ENCODE measurements at places on chromosomes 11 and 22. TPM values are rescaled to one million over a fixed set of nuclear protein-coding genes. Genes with fewer than 3 reads are reported as not detected.

Gene AASDHPPT
- 42.7 TPM for total RNA-seq

Gene ZBED4
- 6.6 TPM for total RNA-seq

Gene OR6T1
- total RNA-seq = not detected

GRCh38 chr11:96169250-96169649 lies 173.7 kb downstream of the MAML2 start:
- H3K27ac ChIP-seq = peak overlapping the region; percentile 49
- H3K27me3 ChIP-seq = no peaks in the 10 kb centered on the region
- no peak for DNase-seq
- no peaks in the 10 kb centered on the region for H3K36me3 ChIP-seq
- H3K4me3 ChIP-seq = no peak overlapping the region

GRCh38 chr22:39574779-39575551 lies 4.4 kb downstream of the CACNA1I start:
- DNase-seq = no peak
- H3K4me1 ChIP-seq = no peaks in the 10 kb centered on the region
- H3K27ac ChIP-seq = no peak overlapping the region
- H3K27me3 ChIP-seq = no peaks in the 10 kb centered on the region

- no peak for DNase-seq
- no peaks in the 10 kb centered on the region for H3K36me3 ChIP-seq
- H3K4me1 ChIP-seq = no peaks in the 10 kb centered on the region
Observed at GRCh38 chr22:30564761-30565119, 9.7 kb downstream of the GAL3ST1 start.

DNA sequence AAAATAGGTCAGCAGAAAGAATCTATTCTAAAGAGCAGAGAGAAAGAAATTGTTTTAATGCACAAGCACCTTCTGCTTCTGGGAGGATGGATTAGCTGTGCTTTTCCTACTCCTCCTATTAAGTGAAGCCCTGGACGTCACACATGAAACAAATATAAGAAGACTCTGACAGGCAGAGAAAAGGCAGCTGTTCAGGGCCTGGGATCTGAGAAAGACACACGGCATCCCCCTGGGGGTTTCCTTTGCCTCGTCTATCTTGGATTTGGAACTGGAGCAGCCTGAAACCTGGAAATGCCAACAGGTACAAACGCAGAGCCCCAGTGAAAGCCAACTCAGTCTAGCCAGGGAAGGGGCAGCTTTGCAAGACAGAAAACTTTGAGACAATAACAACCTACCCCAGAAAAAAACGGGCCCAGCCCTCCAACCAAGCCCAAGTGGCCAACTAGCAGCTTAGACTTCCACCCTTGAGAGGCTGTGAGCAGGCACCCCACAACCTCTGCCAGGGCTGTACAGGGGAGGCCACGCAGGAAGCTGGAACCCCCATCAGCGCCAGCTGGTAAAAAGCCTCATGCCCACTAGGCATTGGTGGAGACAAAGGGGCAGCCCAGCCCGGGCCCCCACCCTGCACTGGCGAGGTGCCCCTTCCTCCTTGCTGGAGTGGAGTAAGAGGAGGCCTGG lies 7.3 kb downstream of the CERK start:
- DNase-seq = no peak
- H3K4me1 ChIP-seq = no peaks in the 10 kb centered on the region
- peak overlapping the region; percentile 85 for H3K27ac ChIP-seq
- no peaks in the 10 kb centered on the region for H3K36me3 ChIP-seq
- no peaks in the 10 kb centered on the region for H3K27me3 ChIP-seq

DNA sequence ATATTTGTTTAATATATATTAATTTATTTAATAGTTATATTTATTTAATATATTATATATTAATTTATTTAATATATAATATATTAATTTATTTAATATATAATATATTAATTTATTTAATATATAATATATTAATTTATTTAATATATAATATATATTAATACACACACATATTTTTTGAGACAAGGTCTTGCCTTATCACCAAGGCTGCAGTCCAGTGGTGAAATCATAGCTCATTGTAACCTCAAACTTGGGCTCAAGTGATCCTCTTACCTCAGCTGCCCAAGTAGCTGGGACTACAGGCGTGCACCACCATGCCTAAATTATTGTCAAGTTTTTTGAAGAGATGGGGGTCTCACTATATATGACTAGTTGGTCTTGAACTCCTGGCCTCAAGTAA lies 51.4 kb upstream of the DDI1 start:
- H3K4me1 ChIP-seq = no peaks in the 10 kb centered on the region
- H3K36me3 ChIP-seq = no peaks in the 10 kb centered on the region
- no peak overlapping the region for H3K4me3 ChIP-seq

GRCh38 chr22:22157348-22157725 lies 87.2 kb upstream of the VPREB1 start:
- DNase-seq = no peak
- H3K27ac ChIP-seq = no peak overlapping the region
- no peak overlapping the region for H3K4me3 ChIP-seq
- H3K36me3 ChIP-seq = no peaks in the 10 kb centered on the region
- H3K27me3 ChIP-seq = no peaks in the 10 kb centered on the region

Data from right atrium auricular region (tissue), 2 donors.